ENCODE measurements at places on chromosomes 2 and 18.

DNA sequence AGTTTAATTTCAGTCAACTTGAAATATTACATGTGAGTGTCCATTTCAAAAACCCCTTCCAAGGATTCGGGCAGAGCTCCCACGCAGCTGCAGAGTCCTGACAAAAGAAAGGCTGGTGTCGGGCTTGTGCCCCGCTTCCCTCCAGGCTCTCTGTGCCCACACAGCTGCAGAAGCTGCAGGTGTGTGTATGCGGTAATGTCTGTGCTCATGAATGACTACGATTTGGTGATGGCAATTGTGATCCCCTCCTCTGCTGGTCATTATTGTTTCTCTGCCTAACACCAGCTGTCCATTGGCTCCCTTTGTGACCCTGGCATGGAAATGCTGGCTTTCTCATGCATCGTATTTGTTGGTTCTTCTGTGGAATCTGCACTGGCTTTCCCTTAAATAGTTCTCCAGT lies 224.8 kb downstream of the NUP35 start:
- H3K4me3 ChIP-seq = no peak overlapping the region
- H3K27me3 ChIP-seq = no peaks in the 10 kb centered on the region
- no peak for DNase-seq
- no peaks in the 10 kb centered on the region for H3K36me3 ChIP-seq

DNA sequence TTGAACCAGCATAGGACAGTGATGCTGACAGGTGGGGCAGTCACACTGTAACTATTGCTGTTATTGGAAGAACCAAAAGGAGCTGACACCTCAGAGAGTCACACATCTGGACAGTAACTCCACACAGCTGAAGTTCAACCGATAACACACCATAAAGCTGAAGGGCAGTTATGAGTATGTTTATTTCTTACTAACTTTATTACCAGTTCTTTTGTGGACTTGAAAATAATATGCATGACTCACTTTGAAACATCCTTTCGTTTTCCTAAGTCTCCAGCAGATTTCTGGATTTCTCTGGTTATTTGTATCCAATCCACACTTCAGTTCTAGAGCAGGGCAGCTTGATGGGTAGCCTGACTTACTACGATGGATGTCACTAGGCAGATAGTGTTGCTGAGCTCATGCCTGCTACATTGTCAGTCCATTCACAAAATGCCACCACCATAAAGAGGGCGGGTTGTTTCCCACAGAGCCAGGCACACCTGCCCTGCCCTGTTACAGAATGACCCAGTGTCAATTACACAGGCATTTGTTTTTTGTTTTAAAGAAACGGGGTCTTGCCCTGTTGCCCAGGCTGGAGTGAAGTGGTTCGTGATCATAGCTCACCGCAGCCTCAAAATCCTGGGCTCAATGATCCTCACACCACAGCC lies 8.4 kb upstream of the AGBL5 start:
- peaks cover 46% of the 10 kb centered on the region for H3K36me3 ChIP-seq
- peaks cover 7% of the 10 kb centered on the region for H3K4me1 ChIP-seq
- no peak overlapping the region for H3K4me3 ChIP-seq
- H3K27me3 ChIP-seq = no peaks in the 10 kb centered on the region
- no peak overlapping the region for H3K27ac ChIP-seq

DNA sequence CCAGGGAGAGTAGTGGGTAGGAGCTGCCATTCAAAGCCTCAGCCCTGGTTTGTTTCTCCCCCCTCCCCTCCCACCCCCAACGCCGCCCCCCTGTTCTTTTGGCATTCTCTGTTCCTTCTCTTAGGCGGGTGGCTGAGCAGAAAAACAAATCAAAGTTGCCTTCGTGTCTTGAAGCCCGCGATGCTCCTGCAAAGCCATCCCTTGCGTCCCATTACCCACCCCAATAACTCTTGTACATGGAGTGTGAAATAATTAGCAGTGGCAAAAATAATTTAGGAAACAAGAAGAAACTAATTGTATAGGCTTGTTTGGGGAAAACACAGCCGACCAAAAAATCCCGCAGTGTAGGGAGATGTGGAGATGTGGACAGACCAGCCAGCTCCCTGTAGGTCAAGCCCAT lies 59.6 kb downstream of the CELF4 start:
- no peak overlapping the region for H3K4me3 ChIP-seq
- no peaks in the 10 kb centered on the region for H3K27me3 ChIP-seq
- H3K36me3 ChIP-seq = no peaks in the 10 kb centered on the region

DNA sequence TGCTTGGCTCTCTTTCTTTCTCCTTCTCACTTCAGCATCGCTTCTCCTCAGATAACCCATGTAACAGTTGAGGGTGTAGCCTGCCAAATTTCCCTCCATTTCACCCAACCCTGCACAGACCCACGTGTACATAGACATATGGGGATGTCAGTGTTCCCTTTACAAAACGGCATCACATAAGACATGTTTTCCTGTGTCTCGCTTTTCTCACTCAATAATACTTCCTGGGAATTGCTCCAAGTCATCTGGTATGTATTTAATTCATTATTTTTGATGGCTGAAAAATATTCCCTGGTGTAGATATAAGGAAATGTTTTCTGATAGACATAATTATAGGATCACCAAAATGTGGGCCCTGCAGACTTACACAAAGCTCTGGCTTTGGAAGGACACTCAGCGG lies 176.8 kb downstream of the LOXHD1 start:
- H3K27ac ChIP-seq = no peak overlapping the region
- H3K36me3 ChIP-seq = no peaks in the 10 kb centered on the region

DNA sequence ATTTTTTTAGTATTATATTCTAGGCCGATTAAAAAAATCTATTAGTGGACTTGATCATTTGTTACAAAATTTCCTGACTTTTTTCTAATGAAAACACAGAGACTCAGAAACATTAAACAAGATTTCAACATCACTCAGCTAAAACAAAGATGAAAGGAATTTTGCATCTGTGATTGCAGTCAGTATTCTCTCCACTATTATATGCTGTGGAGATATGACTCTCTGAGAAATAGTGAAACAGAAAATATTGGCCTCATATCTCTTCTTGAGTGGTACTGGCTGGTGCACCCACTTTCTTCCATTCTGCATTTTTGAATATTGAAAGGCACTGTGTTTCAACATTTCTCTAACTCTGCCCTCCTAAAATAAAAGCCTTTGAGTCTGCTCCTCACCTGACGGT lies 914.2 kb downstream of the TSN start:
- no peaks in the 10 kb centered on the region for H3K4me1 ChIP-seq
- no peaks in the 10 kb centered on the region for H3K36me3 ChIP-seq
- H3K27me3 ChIP-seq = no peaks in the 10 kb centered on the region
- DNase-seq = no peak
- H3K4me3 ChIP-seq = no peak overlapping the region

GRCh38 chr18:71443706-71444480 lies 1100.2 kb downstream of the CBLN2 start:
- no peaks in the 10 kb centered on the region for H3K4me1 ChIP-seq
- no peak overlapping the region for H3K27ac ChIP-seq
- no peaks in the 10 kb centered on the region for H3K36me3 ChIP-seq
- no peak for DNase-seq
- H3K27me3 ChIP-seq = no peaks in the 10 kb centered on the region

DNA sequence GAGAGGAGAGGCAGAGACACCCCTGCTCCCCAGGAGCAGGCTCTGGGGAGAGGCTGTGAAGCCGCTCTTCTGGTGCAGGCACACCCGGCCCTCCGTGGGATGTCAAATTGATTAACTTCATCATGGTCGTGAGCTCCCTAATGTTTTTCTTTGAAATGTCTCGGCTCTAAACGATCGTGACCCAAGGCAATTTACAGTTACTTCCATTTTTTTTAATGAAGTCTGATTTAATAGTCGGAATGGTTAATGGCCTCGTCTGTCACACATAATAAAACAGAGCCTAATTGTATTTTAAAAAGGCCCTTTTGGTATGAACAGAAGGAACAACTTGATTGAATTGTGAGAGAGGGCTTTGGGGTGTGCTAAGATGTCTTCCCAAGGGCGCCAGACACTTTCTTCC lies 130.2 kb downstream of the SMAD2 start:
- H3K4me3 ChIP-seq = no peak overlapping the region
- peaks cover 5% of the 10 kb centered on the region for H3K27me3 ChIP-seq
- H3K36me3 ChIP-seq = no peaks in the 10 kb centered on the region
- H3K27ac ChIP-seq = no peak overlapping the region

DNA sequence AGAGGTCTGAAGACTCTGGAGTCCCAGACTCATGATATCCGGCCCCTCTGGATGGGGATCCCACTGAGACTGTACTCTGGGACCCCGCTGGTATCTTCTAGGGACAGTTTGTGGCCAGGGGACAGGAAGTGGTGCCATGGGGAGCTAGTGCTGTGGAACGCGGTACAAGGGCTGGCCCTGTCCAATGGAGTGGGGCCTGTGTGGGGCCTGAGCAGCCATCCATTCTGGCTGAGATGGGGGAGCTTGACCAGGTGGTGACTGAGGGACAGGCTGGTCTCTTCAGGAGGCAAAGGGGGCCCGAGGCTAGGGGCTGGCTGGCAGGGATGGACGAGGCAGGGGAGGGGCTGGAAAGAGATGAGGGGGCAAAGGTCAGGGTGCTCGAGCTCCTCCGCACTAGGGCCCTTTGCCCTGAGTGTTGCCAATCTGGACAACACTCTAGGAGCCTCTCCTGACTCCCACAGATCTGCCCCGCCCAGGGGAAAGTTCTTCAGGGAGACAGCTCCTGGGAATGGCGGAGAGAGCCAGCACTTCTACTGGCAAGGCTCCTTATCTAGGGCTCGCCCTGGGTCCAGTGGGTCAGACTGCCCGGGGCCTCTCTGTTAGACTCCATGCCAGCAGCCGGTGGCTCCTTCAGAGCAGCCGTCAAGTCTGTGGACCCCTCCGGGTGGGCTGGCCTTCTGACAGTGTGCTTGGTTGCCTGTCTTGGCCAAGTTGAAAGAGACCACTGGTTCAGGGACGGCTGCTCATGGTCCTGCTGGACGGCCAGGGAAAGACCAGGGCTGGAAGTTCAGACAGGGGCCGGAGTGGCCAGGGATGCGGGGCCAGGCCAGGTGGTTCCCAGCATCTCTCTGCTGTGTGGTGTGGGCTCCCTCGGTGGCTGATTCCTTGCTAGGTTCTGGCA lies 12.3 kb downstream of the MALL start:
- H3K27me3 ChIP-seq = peaks cover 15% of the 10 kb centered on the region
- DNase-seq = no peak
- no peak overlapping the region for H3K27ac ChIP-seq

DNA sequence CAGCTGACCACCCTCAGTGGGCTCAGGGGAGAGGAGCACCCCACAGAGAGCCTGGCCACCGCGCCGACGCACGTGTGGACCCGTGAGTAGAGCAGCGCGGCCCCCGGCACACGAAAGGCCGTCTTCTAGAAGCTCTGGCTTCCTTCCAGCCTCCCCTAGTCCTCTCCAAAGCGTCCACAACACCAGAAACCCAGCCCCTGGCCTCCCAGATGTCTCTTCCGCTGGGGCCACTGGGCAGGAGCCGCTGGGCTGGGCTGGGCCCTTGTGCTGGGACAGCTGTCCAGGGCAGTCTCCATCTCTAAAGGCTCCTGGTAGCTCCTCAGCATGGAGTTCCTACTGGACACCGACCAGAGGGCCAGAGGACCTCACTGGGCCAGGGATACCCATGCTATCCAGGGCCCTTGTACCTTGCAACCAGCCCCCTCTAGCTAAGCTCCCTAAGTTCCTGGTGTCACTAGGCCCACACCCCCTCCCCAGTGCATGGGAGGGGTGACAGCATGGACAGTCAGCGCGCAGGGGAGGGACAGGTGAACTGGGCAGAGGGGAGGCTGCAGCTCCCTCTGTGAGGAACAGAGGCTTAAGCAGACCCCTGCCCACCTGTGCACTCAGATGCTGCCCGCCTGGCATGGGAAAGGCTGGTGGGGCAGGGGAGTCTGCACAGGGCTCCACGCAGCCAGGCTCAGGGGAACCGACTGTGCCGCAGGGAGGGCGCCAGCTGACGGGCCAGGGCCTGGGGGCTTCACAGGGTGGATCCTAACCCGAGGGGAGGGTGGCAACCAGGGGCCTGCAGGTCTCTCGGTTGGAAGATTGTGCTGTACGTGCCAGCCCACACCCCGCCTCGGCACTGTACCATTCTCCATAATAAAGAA lies 32.9 kb downstream of the MTERF4 start:
- H3K4me1 ChIP-seq = peaks cover 1% of the 10 kb centered on the region
- no peak overlapping the region for H3K27ac ChIP-seq
- H3K27me3 ChIP-seq = no peaks in the 10 kb centered on the region

DNA sequence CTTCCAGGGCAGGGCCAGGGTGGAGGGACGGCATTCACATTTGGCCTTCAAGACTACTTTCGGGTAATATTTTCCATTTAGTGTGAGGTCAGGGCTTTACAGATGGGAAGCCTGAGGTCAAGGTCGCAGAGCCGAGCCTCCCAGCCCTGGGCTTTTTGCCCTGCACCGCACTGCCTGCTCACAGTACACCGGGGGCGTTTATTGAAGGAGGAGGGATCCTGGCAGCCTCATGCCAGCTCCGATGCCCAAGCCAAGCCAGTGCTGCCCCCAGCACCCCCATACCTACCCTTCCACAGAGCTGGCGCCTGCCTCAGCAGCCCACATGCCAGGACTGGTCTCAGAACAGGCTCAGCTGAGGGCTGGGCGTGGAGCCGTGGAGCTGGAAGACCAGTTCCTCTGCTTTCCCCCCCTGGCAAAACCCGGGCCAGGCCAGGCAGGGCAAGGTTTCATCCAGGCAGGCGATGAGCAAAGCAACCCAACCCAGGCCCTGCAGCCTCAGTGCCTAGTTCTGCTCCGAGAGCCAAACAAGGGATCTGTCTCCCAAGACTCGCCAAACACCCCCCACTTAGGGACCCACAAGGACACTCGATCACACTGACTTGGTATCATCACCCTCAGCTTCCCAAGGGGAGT lies 11.9 kb downstream of the SDC1 start:
- DNase-seq = no peak
- H3K27me3 ChIP-seq = no peaks in the 10 kb centered on the region
- no peaks in the 10 kb centered on the region for H3K36me3 ChIP-seq
- no peak overlapping the region for H3K27ac ChIP-seq
- H3K4me1 ChIP-seq = no peaks in the 10 kb centered on the region

- H3K36me3 ChIP-seq = no peaks in the 10 kb centered on the region
- no peak for DNase-seq
- no peak overlapping the region for H3K27ac ChIP-seq
These were observed 281.0 kb downstream of the DCC start for GRCh38 chr18:52620926-52621439.

DNA sequence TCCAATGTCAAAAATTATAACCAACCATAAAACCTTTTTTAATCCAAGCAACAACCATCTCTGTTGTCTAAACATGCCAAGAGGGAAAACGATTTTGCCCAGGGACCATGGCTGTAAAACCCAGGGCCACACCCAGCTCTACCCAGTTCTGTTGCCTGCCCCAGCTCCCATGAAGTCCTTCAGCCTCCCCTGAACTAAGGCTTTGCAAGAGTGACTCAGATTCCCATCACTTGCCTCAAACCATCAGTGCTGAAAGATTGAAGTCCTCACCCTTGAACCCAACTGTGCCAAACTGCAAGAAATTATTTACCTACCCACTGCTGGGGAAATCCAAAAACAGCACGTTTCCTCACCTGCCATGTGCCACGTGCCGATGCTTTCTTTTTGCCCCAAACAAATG lies 102.5 kb downstream of the TFCP2L1 start:
- DNase-seq = no peak
- no peak overlapping the region for H3K4me3 ChIP-seq
- no peaks in the 10 kb centered on the region for H3K36me3 ChIP-seq

DNA sequence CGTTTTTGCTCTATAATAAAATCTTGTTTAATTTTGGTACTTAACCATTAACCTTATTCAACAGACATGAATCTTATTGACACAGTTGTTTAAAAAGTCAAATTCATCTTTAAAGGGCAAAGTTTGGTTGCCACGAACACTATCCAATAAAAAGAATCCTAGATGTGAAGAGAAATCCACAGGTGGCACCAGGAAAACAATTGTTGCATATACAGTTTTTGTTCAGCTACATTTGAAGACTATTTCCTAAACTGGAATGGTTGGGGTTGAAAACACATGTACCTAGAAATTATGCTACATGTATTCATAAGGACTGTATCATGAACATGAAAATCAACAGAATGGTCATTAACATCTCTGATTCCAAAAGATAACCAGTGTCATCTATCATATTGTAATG lies 71.1 kb upstream of the GULP1 start:
- H3K27me3 ChIP-seq = no peaks in the 10 kb centered on the region
- no peaks in the 10 kb centered on the region for H3K4me1 ChIP-seq
